Stimulated activated CD8-positive, alpha-beta memory T cell treated with anti-CD3 and anti-CD28 coated beads, Interleukin-7, amount 100 ng/mL, for 1 hour (primary cell): ENCODE measurements at places on chromosomes 11 and 22.

DNA sequence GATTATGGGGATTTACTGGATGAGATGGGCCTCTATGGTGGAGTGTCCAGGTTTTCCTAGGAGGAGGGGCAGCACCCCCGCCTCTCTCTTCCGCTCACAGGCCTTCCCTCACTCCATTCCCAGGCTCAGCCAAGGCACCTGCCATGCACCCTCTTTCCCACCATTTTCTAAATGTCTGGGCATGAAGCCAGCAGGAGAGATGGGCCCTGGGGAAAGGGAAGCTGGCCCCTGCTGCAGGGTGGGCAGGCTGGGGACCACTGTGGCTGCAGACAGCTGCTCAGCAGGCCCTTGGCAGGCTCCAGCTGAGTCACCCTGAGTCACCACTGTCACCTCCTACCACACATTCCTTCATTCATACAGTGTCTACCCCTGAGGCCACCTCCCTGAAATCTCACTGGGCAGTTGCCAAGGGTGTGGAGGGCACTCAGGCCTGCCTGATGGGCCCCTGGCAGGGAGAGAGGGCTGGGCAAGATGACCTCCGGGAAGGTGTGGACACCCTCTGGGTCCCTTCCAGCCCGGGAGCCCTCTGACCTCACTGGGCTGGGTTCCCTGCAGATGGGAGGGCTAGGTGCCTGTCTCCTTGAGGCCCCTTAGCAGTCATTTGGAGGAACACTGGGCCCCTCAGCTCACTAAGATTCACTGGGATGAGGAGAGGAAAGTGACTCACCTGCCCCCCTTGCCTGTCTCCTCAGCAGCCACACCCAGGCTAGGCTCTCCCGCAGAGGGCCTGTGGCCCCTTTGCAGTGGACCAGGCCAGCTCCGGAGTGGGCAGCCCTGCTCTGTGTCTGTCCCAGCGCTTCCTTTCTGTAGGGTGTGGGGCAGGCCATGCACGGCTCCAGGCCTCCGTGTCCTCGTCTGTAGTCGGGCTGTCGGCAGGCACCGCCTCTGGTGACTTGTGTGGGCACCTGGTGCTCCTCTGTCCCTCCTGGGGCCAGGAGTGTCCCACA is 7.8 kb downstream of the MYEOV start:
- DNase-seq: no peak

GRCh38 chr22:41517172-41518047 is 26.9 kb downstream of the POLR3H start:
- no peak for DNase-seq

- DNase-seq: no peak
Measured at GRCh38 chr11:74312326-74312725, 886 bp upstream of the P4HA3 start.

GRCh38 chr11:112661571-112661970 is 299.6 kb upstream of the NCAM1 start:
- no peak for DNase-seq

- DNase-seq: no peak
Measured at GRCh38 chr11:2149864-2150847, 10.9 kb downstream of the INS start.

- DNase-seq: no peak
Measured at GRCh38 chr22:43465291-43466015, 53.6 kb downstream of the MPPED1 start.

GRCh38 chr11:118212781-118213191 is 12.0 kb downstream of the JAML start:
- no peak for DNase-seq

DNA sequence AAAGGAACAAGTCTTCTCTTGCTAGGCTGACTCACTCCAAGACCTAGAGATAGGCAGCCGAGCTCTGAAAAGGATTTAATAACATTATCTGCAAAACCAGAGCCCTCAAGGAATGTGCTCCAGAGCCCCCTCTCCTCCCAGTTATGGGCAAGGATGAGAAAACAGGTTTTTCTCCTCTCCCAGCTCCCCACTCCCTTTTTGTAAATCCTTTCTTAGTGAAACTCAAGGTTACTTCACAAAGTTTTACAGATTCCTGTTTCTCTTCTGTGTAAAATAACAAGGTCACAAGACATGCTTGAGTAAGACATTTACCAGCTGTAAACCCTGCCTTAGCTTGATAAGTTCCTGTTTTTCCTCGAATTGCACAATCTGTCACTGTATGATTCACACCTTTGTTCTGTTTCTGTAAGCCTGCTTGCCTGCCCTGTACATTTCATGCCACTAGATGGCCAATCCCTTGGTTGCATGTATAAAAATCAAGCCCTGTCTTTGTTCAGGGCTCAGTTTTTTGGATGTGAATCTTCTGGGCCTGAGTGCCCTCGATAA is 489.4 kb downstream of the KCNA4 start:
- no peak for DNase-seq

- DNase-seq: no peak
Measured at GRCh38 chr11:22554221-22554620, 71.4 kb downstream of the FANCF start.

GRCh38 chr22:34111210-34111824 is 191.0 kb upstream of the LARGE1 start:
- DNase-seq: no peak
